ENCODE measurements at places on chromosomes 1 and 21. TPM values are rescaled to one million over a fixed set of nuclear protein-coding genes. Genes with fewer than 3 reads are reported as not detected.

- DNase-seq = peak; percentile 63
These were observed 927 bp downstream of the UAP1 start for GRCh38 chr1:162562470-162562828.

GRCh38 chr1:53862507-53862906 is 24.4 kb upstream of the NDC1 start:
- DNase-seq = no peak

GRCh38 chr1:185487026-185487425 is 170.0 kb upstream of the IVNS1ABP start:
- no peak for DNase-seq

- DNase-seq = no peak
These were observed 20.1 kb downstream of the MGST3 start for GRCh38 chr1:165650981-165651625.

Gene TRIM63
- not detected for total RNA-seq
